Activated CD4-positive, alpha-beta T cell treated with anti-CD3 and anti-CD28 coated beads, Interleukin-2, amount 50 U/mL, for 24 hours (primary cell): ENCODE measurements at places on chromosomes 12 and 14.
A peak's percentile ranks its signal among the peaks of the same experiment; 100 is the strongest.

GRCh38 chr12:103821773-103822172, 19.3 kb downstream of the NT5DC3 start:
- DNase-seq, result no peak

DNA sequence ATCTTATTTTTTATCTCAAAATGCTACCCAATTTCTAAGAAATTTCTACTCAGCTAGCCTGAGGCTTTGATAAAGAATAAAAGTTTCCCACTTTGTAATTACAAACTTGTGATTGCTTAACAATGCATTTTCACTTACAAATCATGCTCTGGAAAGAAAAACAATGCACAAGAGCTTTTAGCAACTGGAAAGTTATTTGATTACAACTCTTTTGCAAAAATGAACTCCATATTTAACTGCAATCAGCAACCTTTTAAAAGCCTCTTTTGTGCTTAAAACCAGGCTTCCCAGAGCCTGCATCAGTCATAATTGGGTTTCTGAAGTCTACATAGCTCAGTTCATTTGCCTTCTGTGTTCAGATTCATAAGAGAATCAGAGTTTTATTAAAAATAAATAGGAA, 395.2 kb downstream of the PAWR start:
- no peak for DNase-seq

- no peak for DNase-seq
Observed at GRCh38 chr14:94643316-94644101, 31.3 kb downstream of the SERPINA3 start.

GRCh38 chr14:79275292-79275655, 936.0 kb downstream of the DIO2 start:
- DNase-seq, result no peak

DNA sequence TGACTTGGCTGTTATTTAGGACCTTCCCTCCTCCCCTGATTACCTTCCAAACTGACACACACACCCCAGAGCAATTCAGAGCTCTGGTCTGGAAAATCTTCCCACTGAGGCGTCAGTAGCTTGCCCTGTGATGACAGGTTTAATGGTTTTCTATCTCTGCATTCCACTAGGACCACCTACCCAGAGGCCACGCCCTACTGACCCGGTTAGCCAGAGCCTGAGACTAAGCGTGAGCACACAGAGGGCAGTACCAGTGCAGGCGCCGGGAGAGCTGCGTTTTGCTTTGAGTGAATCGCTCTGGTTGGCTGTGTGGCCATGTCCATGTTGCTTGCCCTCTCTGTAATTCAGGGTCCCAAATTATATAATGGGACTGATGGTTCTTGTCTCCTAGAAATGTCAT, 36.2 kb upstream of the ATP2A2 start:
- no peak for DNase-seq

DNA sequence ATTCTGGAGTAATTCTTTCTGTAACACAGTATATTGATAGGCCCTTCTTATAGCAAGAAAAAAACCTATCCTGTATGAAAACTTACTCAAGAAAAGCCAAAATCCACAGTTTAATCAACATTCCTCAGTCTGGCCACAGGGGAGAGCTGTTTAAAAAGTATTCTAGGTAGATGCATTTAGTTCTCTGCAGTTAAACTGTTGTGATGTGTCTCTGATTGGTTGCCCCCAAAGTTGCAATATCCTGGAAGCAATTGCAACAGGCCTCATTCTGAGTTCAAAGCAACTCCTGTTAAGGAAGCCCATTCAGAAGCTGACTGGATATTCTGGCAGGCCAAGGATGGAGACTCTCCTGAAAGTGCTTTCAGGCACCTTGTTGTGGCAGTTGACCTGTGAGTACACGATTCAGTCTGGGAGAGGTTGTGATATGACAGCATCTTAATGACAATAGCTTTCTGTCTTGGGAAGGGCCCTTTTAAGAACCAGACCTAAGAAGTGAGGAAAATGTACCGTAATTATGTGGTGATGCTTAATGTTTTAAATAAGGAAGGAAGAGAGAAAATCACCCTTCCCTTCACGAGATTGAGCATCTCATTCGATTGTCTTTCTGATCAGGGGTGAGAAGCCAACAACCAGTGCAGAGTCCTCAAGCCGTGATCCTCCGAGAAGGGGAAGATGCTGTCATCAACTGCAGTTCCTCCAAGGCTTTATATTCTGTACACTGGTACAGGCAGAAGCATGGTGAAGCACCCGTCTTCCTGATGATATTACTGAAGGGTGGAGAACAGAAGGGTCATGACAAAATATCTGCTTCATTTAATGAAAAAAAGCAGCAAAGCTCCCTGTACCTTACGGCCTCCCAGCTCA, 420.7 kb downstream of the DAD1 start:
- no peak for DNase-seq

- no peak for DNase-seq
Observed at GRCh38 chr14:39396448-39396847, 35.8 kb downstream of the FBXO33 start.

- DNase-seq, result no peak
Observed at GRCh38 chr12:68572661-68573060, 38.0 kb upstream of the RAP1B start.

DNA sequence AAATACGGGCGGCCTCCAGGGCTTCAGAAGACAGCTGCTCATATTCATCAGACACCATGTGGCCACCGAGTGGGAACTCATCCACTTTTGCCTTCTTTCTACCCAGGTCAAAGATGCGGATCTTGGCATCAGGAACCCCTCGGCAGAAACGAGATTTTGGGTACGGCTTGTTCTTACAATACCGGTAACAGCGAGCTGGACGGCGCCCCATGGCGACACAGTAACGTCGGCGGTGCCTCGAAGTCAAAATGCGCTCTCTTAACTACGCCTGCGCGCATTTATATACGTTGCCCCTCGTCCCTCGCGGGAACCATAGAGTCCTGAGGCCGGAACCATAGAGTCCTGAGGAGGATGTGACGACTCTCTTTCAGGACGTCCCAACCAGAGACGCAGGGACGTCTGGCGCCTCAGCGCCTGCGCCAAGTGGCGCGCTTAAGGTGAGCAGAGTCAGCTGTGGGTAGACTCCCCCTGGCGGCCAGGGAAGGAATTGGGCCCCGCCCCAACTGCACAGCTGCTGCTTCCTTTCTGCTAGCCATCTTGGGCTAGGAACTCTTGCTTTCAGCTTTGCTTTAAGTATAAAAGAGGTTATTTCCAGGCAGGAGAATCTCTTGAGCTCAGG, at the start of gene RPL10L:
RPL10L (minus strand) TSS at position 256 of the 619 bp plus-strand sequence; CDS start at position 211, 45 bp downstream.
- DNase-seq, result no peak

DNA sequence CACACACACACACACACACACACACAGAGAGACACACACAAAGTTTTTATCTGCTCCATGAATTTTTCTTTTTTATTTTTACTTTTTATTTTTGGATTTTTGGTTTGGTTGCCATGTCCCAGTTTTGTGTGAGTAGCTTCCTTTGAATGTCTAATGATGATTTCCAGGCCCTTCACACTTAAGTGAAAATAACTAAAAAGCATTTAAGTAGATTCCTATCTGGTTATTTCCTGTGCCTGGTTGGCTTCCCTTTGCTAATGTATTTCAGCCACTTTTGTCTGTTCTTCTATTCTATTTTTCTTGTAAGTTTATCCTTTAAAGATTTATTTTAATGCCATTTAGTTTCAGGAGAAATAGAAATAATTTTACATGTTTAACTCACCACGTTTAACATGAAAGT, 755.4 kb downstream of the SLC6A15 start:
- DNase-seq, result no peak

DNA sequence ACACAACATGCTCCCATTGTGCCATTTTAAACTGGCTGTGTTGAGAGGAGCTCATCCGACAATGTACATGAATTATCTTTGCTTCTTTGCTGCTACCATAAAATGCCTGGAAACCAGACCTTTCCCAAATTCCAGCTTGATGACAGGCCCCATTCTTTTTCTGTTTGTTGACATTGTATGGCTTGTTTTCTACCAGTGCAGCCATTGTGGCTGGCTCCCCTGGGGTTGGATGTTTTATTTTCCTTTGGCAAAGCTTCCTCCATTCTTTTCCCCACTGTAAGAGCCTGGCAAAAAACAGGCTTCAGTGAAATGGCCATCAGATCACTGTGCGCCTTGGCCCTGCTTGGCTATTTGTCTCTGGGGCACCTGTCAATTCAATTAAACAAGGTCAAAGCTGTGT, 532.5 kb downstream of the VRK1 start:
- DNase-seq, result no peak

DNA sequence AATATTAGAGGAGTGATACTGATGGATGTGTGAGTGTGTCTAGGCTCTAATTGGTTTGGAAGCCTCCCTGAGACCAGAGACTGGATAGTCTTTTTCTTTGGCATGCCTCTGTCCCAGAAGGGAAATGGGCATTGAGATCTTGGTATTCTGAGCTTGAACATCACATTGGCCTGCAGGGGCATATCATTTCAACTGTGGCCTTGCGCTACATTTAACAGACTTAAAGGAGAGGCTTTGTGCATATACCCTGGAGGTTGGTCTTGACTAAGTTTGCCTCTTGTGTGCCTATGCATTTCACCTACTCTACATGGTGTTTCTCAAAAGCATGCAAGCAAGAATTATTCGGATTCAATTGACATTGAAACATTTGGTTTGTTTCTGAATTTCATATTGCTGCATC, 185.4 kb downstream of the TMTC2 start:
- no peak for DNase-seq

GRCh38 chr12:73547421-73547820, 990.2 kb upstream of the ATXN7L3B start:
- no peak for DNase-seq

GRCh38 chr12:96521895-96522682, 32.7 kb downstream of the CFAP54 start:
- DNase-seq, result no peak

DNA sequence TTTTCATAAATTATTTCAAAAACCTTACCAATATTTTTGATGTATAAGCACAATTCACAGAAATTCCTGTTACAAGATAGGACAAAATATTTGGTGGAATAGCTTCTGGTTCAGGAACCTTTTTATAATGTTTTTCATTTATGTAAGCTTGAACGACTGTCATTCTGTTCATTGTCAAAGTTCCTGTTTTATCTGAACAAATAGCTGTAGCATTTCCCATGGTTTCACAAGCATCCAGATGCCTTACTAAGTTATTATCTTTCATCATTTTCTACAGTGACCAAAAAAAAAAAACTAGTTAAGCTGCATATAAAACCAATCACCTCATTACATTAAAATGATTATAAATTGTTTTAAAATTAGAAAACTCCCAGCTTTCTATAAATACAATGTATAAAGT, 87.1 kb downstream of the ATP2B1 start:
- DNase-seq, result no peak

DNA sequence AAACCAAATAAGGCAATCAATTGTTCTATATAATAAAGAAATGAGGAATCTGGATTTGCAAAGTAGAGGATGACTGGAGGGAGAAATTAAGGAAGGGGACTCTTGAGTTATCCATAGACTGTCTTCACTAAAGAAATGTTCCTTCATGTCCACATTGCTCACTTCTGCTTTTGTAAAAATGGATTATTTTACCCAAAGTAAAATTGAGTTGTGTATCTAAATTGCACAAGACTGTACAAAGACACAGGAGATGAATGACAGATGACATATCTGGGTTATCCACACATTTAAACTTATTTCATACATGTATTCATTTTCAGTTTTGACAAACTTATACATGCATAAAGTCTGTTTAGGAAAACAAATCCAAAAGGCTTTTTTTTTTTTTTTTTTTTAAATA, 11.3 kb downstream of the ATP2B1 start:
- no peak for DNase-seq

DNA sequence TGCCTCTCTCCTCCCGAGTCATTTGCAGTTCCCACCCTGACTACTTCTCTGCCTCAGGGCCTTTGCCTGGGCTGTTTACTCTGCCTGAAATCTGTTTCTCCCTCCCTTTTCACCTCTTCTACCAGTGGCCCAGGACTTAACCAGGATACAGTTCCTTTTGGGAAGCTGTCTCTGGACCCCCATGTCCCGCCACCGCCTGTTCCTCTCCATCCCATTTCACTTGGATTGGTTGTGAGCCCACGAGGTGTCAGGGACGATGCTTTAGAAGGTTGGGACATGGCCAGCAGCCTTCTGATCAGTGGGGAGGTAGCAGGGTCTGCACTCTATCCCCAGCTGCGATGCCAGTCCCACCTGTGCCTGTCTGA, 51.8 kb downstream of the FAM222A start:
- DNase-seq, result no peak

DNA sequence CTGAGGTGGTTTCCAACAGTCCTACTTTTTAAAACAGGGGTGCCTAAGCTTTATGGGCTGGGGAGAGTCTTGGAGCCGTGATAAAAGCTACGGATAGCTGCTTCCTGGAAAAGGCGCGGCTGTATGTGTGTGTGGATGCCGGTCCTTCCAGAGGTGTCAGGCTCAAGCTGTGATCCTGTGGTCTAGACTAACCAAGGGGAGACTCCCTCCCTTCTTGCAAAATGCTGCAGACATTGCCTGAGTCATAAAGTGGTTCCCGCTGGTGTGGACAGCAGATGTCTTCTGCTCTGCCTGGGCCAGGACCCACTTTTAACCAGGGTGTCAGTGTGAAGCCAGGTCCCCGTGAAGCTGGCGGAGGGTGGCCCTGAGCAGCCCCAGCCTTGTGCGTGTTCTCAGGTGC, 37.8 kb downstream of the CCDC92 start:
- no peak for DNase-seq

GRCh38 chr12:48132826-48133225, 13.7 kb downstream of the PFKM start:
- DNase-seq, result no peak

DNA sequence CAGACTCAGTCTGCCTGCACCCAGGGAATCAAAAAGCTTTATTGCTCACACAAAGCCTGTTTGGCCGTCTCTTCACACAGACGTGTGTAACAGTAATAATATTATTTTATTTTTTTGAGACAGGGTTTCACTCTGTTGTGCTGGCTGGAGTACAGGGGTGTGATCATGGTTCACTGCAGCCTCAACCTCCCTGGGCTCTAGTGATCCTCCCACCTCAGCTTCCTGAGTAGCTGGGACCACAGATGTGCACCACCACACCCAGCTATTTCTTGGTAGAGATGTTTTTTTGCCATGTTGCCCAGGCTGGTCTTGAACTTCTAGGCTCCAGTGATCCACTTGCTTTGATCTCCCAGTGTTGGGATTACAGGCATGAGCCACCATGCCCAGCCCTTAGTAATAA, 88.4 kb upstream of the DCD start:
- no peak for DNase-seq

- DNase-seq, result peak; percentile 11
Observed at GRCh38 chr12:91355150-91356006, 172.8 kb upstream of the DCN start.

DNA sequence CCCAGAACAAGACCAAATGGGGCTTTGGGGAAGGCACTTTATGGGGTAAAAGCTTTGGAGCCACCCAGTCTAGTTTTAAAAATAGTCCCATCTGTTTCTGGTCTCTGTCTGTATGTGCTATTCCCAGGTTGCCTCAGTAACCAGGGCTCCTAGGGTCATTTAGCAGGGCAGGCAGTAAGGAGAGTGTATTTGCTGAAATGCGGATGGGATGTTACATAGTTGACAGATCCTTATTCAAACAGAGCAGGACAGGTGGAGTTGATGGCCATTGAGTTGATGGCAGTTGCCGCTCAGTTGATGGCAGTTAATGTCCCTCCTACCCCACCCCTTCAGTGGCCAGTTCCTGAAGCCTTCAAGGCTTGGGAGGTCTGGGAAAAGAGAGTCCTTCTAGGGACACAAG, 4.6 kb downstream of the ZC3H10 start:
- DNase-seq, result no peak

GRCh38 chr14:68243450-68244010, 424.0 kb downstream of the RAD51B start:
- no peak for DNase-seq

GRCh38 chr14:23435543-23436326, at the start of gene MYH7:
MYH7 (minus strand) TSS chr14:23435660; CDS start chr14:23433732, 1,928 bp downstream.
- no peak for DNase-seq
